Small intestine (tissue), 16 donors: ENCODE measurements at places on chromosomes 7 and 10. TPM values are rescaled to one million over a fixed set of nuclear protein-coding genes. Genes with fewer than 3 reads are reported as not detected.

The C7orf25 gene
- 3.8 TPM for polyA plus RNA-seq

The NEURL1 gene
- polyA plus RNA-seq = 25.7 TPM

- no peaks in the 10 kb centered on the region for H3K36me3 ChIP-seq
- H3K27ac ChIP-seq = no peak overlapping the region
- no peak overlapping the region for H3K4me3 ChIP-seq
- no peak for DNase-seq
- no peaks in the 10 kb centered on the region for H3K27me3 ChIP-seq
Observed at GRCh38 chr10:31381766-31382316, 62.8 kb downstream of the ZEB1 start.

DNA sequence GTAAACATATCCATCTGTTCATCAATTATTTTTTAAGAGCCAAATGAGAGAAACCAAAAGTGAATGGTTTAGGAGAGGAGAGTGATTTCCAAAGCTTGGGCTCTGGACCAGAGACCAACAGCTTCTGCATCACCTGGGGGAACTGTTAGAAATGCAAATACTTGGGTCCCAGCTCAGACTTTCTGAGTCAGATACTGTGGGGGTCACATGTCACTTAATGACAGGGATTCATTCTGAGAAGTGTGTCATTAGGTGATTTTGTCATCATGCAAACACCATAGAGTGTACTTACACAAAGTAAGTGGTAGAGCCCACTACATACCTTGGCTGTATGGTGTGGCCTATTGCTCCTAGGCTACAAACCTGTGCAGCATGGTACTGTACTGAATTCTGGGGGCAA, 128.5 kb upstream of the PRR15 start:
- no peak overlapping the region for H3K27ac ChIP-seq
- no peak overlapping the region for H3K4me3 ChIP-seq
- no peak for DNase-seq

The DOCK4 gene
- 3.8 TPM for polyA plus RNA-seq

DNA sequence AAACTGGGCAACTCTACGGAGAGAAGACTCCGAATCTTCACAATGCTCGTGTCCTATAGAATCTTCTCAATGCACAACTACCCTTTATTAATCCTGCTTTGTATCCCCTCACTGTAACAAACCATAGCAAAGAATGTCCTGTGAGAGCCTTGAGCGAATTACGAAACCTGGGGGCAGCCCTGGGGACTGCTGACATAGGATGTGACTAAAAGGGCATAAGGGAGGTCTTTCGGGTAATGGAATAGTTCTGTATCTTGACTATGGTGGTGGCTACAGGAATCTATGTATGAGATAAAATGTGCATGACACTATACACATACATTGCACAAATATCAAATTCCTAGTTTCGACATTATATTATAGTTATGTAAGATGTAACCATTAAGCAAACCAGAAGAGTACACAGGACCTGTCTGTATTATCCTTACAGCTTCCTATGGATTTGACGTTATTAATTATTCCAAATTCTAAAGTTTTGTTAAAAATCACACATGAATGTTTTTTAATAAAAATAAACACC, 162.5 kb upstream of the KCTD7 start:
- no peak for DNase-seq
- H3K27ac ChIP-seq = no peak overlapping the region
- no peaks in the 10 kb centered on the region for H3K36me3 ChIP-seq
- H3K4me3 ChIP-seq = no peak overlapping the region

DNA sequence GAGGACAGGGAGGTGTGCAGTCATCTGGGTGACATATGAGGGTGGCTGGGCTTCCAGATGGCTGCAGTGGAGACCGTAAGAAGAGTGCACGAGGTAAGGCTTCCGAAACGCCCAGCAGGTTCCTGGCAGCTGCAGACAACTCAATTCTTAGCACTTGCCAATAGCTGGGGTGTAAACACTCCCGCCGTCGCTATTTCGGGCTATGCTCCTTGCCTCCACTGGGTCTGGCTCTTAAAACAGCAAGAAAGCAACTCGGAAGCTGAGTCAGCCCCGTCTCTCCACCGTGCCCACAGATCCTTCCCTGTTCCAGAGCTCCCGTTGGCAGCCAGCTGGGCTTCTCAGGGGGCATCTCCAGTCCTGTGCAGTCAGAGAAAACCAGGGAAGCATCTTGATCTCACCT, 6.1 kb upstream of the PDGFA start:
- no peaks in the 10 kb centered on the region for H3K36me3 ChIP-seq
- H3K4me3 ChIP-seq = no peak overlapping the region
- no peak for DNase-seq
- peaks cover 29% of the 10 kb centered on the region for H3K4me1 ChIP-seq
- no peak overlapping the region for H3K27ac ChIP-seq

The CDK1 gene
- 6.3 TPM for polyA plus RNA-seq

The ANKRD61 gene
- not detected for polyA plus RNA-seq

The TMEM270 gene
- 0.18 TPM for polyA plus RNA-seq

The UNCX gene
- not detected for polyA plus RNA-seq

GRCh38 chr7:128422842-128423241, 13.1 kb upstream of the IMPDH1 start:
- DNase-seq = no peak
- H3K4me1 ChIP-seq = peaks cover 7% of the 10 kb centered on the region
- H3K27me3 ChIP-seq = no peaks in the 10 kb centered on the region

- H3K27me3 ChIP-seq = no peaks in the 10 kb centered on the region
- H3K4me1 ChIP-seq = no peaks in the 10 kb centered on the region
- no peak overlapping the region for H3K4me3 ChIP-seq
- H3K36me3 ChIP-seq = no peaks in the 10 kb centered on the region
- no peak for DNase-seq
Observed at GRCh38 chr7:91720260-91720937, 160.1 kb downstream of the MTERF1 start.

- no peaks in the 10 kb centered on the region for H3K36me3 ChIP-seq
- no peaks in the 10 kb centered on the region for H3K27me3 ChIP-seq
- no peak overlapping the region for H3K27ac ChIP-seq
- DNase-seq = no peak
- no peak overlapping the region for H3K4me3 ChIP-seq
- no peaks in the 10 kb centered on the region for H3K4me1 ChIP-seq
Observed at GRCh38 chr7:35700333-35700732, 5.4 kb upstream of the HERPUD2 start.

DNA sequence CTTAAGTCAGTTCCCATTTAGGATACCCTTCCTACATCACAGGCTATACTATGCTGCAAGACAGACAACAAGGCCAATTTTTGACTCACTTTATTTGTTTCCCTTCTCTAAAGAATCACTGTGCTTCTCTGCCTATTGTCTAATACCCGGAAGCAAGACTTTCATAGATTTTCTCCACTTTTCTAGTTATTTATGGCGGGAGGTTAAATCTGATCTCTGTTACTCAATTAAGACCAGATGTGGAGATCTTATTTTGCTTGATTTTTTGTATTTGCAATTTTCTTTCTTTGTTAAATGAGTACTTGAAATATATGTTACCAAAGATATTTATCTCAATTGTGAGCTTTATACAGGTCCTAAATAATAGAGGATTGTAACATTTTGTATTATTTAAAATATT, 511.5 kb downstream of the ATRNL1 start:
- no peaks in the 10 kb centered on the region for H3K36me3 ChIP-seq
- H3K27me3 ChIP-seq = no peaks in the 10 kb centered on the region
- no peak for DNase-seq
- no peak overlapping the region for H3K4me3 ChIP-seq
- no peaks in the 10 kb centered on the region for H3K4me1 ChIP-seq
- H3K27ac ChIP-seq = no peak overlapping the region

DNA sequence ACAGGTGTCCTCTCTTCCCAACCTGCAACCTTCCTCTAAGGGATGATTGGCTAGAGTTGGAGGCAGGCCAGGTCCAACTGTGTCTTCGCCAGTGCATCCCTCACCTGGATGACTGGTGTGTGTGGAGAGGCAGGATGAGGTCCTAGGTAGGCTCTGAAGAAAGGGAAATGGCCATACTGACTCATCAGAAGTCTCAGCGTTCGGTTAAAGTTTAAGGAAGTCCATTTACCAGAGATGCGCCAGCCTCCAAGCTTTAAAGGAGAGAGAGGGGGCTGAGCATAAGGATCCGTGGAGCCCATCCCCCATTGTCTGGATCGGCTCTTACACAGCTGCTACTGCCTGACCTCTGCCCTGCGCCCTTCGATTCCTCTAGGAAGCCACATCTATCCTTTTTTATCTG, 4.4 kb downstream of the KEL start:
- H3K36me3 ChIP-seq = peaks cover 34% of the 10 kb centered on the region
- H3K4me1 ChIP-seq = no peaks in the 10 kb centered on the region
- no peak overlapping the region for H3K27ac ChIP-seq
- no peak overlapping the region for H3K4me3 ChIP-seq

- H3K27me3 ChIP-seq = peaks cover 48% of the 10 kb centered on the region
- H3K36me3 ChIP-seq = no peaks in the 10 kb centered on the region
- H3K4me1 ChIP-seq = no peaks in the 10 kb centered on the region
- H3K27ac ChIP-seq = no peak overlapping the region
- H3K4me3 ChIP-seq = no peak overlapping the region
Observed at GRCh38 chr7:1225441-1226185, 7.1 kb upstream of the UNCX start.
